Endothelial cell of umbilical vein (primary cell): ENCODE measurements at places on chromosomes 5 and 9.

DNA sequence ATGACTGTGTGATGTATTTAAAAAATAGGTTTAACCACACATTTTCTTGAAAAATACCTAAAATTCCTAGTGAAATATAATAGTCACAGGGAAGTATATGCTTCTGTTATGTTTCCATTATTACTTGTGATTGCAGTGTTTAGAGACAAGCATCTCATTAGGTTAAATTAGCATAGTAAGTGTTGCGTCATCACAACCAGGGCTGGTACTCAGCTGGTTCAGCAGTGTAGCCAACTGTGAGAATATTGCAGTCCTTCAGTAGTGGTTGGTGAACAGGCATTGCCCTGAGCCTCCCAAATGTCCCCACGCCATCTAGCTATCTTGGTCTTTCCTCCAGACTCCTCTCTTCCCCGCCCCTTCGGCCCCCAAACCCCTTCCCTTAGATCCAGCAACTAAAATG is 261.7 kb downstream of the ARHGEF28 start:
- H3K4me1 ChIP-seq = no peaks in the 10 kb centered on the region
- H3K27ac ChIP-seq = no peak overlapping the region
- H3K4me3 ChIP-seq = no peak overlapping the region
- H3K36me3 ChIP-seq = peaks cover 38% of the 10 kb centered on the region

- H3K27me3 ChIP-seq = peaks cover 32% of the 10 kb centered on the region
- no peak overlapping the region for H3K27ac ChIP-seq
- H3K4me1 ChIP-seq = no peaks in the 10 kb centered on the region
- no peak for DNase-seq
These were observed 87.0 kb upstream of the NR5A1 start for GRCh38 chr9:124594225-124594624.

- H3K27ac ChIP-seq = peak overlapping the region; percentile 72
- H3K36me3 ChIP-seq = peaks cover 3% of the 10 kb centered on the region
- no peak overlapping the region for H3K4me3 ChIP-seq
- no peaks in the 10 kb centered on the region for H3K27me3 ChIP-seq
These were observed 34.7 kb downstream of the ADAM19 start for GRCh38 chr5:157540707-157541446.

DNA sequence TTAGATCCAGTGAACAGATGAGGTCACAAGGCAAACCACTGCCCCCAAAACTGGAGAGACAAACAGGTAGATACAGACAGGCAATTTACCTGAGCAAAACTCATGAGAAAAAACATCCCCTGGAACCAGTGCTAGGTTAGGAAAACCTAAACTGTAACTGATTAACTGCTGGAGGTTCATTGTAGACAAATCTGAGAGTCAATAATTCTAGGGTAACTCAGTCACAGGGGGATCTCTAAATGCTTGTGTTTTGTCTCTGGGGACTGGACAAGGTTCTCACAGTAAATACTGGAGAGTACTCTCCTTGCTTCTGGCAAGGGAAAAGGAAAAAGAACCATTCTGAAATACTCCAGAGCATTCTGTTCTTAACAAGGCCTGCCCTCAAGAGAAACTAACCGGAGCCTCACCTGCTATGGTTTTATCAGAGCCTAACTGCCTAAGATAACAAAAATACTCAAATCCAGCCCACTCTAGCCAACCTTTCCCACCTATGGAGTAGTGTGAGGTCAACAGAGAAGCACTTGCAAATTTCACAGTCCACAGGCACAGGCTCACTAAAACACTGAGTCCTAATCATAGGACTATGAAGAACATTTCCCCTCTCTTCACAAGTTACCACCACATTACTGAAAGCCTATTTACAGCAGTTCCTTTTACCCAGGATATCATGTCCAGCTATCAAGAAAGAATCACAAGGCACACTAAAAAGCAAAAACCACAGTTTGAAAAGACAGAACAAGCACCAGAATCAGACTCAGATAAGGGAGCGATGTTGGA is 139.9 kb upstream of the ACOT12 start:
- H3K36me3 ChIP-seq = no peaks in the 10 kb centered on the region
- H3K4me3 ChIP-seq = no peak overlapping the region
- no peaks in the 10 kb centered on the region for H3K27me3 ChIP-seq
- DNase-seq = no peak
- H3K27ac ChIP-seq = no peak overlapping the region

GRCh38 chr5:10719965-10720364 is 41.1 kb downstream of the DAP start:
- H3K36me3 ChIP-seq = peaks cover 2% of the 10 kb centered on the region
- H3K4me1 ChIP-seq = peaks cover 32% of the 10 kb centered on the region
- H3K27ac ChIP-seq = peak overlapping the region; percentile 47
- no peak overlapping the region for H3K4me3 ChIP-seq
- H3K27me3 ChIP-seq = no peaks in the 10 kb centered on the region

- peak within 1 kb of the TSS; percentile 9 for H3K4me3 ChIP-seq
- no peaks in the 10 kb centered on the region for H3K4me1 ChIP-seq
- no peak within 1 kb of the TSS for H3K27ac ChIP-seq
- no peaks in the 10 kb centered on the region for H3K36me3 ChIP-seq
These were observed at the start of gene ROR2 for GRCh38 chr9:91949946-91950664. ROR2 (minus strand) TSS chr9:91950228.

DNA sequence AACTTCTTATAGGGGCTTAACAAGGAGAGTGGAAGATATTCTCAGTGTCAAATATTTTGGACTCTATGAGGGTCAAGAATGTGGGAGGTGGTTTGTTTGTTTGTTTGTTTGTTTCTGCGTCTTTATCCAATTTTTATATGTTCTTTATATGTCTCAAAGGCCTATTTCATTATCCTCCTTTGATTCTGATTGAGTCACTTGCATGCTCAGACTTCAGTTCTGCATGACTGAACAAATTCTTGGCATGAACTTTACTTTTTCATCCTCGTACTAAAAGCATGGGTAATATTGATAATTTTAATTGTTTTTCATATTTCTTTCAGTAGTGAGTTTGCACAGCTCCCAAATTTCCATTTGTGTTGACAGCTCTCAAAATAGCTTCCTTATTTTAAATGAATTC is 19.2 kb upstream of the ERBIN start:
- no peaks in the 10 kb centered on the region for H3K4me1 ChIP-seq
- no peak overlapping the region for H3K4me3 ChIP-seq
- DNase-seq = no peak
- no peaks in the 10 kb centered on the region for H3K27me3 ChIP-seq

- H3K4me1 ChIP-seq = peaks cover 18% of the 10 kb centered on the region
- no peak for DNase-seq
- no peaks in the 10 kb centered on the region for H3K27me3 ChIP-seq
- H3K4me3 ChIP-seq = no peak overlapping the region
These were observed 14.3 kb downstream of the LHFPL2 start for GRCh38 chr5:78634229-78634628.

- no peaks in the 10 kb centered on the region for H3K36me3 ChIP-seq
- DNase-seq = peak; percentile 41
- H3K4me3 ChIP-seq = peak overlapping the region; percentile 61
- no peak overlapping the region for H3K27ac ChIP-seq
These were observed 824 bp downstream of the TMEM245 start for GRCh38 chr9:109118808-109119438.

DNA sequence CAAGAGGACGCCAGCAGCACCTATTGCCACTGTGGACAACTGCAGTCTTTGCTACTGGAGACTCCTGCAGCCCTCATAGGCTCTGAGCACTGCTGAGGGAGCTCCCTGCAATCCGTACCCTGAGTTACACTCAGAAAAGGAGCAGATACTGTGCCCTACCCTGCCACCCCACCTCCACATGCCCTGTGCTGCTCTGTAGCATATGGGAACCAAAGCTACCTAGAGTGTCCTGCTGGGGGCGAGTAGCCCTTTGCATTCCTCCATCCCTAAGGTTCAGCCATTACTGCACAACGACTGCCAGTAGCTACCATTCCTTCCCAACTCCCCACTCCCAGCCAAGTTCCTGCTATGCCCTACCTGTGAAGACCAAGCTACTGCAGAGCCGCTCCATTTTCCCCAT is 90.2 kb upstream of the SNCAIP start:
- H3K4me3 ChIP-seq = no peak overlapping the region
- no peaks in the 10 kb centered on the region for H3K36me3 ChIP-seq
- H3K27me3 ChIP-seq = no peaks in the 10 kb centered on the region
- DNase-seq = no peak

DNA sequence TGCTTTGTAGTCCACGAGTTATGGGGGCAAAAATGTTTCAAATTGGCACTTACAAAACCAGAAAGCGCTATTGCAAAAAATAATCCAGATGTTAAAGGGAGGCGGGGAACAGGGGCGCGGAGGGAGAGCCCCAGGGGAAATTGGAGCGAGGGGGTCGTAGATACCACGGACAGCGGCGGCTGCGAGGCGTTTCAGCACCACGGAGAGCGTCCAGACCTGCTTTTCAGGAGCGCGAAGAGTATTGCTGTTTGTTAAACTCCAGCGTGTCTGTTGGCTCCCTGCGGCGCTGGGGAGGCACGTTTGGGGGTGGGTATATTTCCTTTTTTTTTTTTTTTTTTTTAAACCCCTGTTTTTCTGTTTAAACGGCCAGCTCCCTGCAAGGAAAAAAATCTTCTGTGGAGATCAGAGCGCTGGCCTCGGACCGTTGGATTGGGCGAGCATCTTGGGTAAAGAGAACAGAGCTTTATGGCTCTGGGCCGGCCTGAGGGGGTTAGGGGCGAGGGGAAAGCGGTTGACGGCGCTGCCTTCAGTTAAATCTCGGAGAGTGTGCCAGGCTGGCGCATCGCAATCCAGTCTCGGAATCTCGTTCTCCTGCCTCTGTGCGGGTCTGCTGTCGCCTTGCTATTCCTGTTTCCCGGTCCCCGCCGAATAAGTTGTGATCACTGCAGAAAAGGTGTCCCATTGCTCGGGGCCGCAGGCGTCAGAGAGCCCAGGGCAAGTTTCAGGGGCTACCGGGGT is at the start of gene GLRA1:
GLRA1 (minus strand) TSS at position 288 of the 738 bp plus-strand sequence. CDS start 302 bp downstream, outside the sequence.
- H3K27ac ChIP-seq = no peak within 1 kb of the TSS
- H3K4me1 ChIP-seq = no peaks in the 10 kb centered on the region
- H3K36me3 ChIP-seq = no peaks in the 10 kb centered on the region
- no peaks in the 10 kb centered on the region for H3K27me3 ChIP-seq

- no peaks in the 10 kb centered on the region for H3K36me3 ChIP-seq
- H3K4me1 ChIP-seq = no peaks in the 10 kb centered on the region
- H3K4me3 ChIP-seq = no peak overlapping the region
- no peak for DNase-seq
- H3K27me3 ChIP-seq = peaks cover 45% of the 10 kb centered on the region
These were observed 8.0 kb downstream of the PITX1 start for GRCh38 chr5:135025730-135026644.

DNA sequence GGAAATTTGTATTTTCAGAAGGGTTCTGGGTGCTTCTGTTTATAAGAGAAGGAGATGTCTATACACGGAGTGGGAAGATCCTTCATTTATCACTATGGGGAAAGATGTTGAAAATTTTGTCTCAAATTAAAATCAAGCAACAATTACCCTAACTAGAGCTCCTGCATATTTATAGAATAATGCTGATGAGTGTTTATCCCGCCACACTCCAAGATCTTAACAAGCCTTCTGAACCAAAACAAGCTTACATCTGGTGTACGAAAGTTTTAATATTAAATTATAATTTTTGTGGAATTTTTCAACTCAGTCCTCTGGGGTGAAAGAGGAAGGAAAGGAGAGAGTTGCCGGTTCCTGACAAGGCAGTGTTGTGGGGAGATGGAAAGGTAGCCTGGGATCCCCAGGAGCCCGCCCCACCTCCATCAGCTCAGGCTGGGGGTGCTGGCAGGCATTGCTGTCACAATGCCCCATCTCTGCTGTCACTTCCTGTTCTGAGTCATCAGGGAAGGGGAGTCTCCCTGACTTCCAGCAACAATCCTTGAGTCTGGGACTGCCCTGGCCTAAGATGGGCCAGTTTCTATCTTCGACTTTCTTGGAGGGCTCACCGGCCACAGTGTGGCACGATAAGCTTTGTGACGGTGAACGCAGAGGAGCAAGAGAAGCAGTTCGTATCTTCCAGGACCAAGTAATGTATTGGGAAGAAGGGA is 64.5 kb downstream of the ERAP1 start:
- H3K4me3 ChIP-seq = no peak overlapping the region
- H3K36me3 ChIP-seq = peaks cover 8% of the 10 kb centered on the region
- no peaks in the 10 kb centered on the region for H3K27me3 ChIP-seq
- DNase-seq = peak; percentile 71
- H3K4me1 ChIP-seq = peaks cover 23% of the 10 kb centered on the region
- peak overlapping the region; percentile 82 for H3K27ac ChIP-seq

GRCh38 chr5:127959152-127959764 is 124.3 kb upstream of the SLC12A2 start:
- H3K36me3 ChIP-seq = no peaks in the 10 kb centered on the region
- peak overlapping the region; percentile 64 for H3K27ac ChIP-seq
- no peak overlapping the region for H3K4me3 ChIP-seq

DNA sequence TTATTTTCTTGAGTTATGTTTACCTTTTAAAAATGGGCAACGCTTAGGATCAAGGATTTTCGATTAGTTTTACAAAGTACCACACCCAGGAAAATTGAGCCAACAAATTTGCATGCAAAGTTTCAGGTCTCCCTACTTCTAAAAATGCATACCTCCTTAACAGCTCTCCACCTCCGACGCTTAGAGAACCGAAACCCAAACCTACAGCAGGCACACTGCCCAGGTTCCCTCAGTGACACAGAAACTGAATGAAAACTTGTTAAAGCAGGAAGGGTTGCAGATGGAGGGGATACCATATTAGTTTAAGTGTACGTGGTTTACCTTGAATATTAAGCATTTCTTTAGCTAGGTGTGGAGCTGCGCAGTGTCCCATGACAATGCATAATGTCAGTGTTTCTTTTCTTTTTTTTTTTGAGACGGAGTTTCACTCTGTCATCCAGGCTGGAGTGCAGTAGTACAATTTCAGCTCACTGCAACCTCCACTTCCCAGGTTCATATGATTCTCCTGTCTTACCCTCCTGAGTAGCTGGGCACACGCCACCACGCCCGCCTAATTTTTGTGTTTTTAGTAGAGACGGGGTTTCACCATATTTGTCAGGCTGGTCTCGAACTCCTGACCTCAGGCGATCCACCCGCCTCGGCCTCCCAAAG is 1.6 kb upstream of the SUB1 start:
- no peaks in the 10 kb centered on the region for H3K36me3 ChIP-seq
- H3K27ac ChIP-seq = no peak overlapping the region
- peaks cover 2% of the 10 kb centered on the region for H3K27me3 ChIP-seq
- no peak overlapping the region for H3K4me3 ChIP-seq
- DNase-seq = no peak
- H3K4me1 ChIP-seq = peaks cover 24% of the 10 kb centered on the region
